Thyroid gland (tissue), 4 donors: ENCODE measurements at places on chromosomes 5 and 9. TPM values are rescaled to one million over a fixed set of nuclear protein-coding genes. Genes with fewer than 3 reads are reported as not detected.
A peak's percentile ranks its signal among the peaks of the same experiment; 100 is the strongest.

KCNN2 gene
- 0.27 TPM for total RNA-seq

CANX gene
- 825 TPM for total RNA-seq

- H3K36me3 ChIP-seq: no peaks in the 10 kb centered on the region
- no peak overlapping the region for H3K4me3 ChIP-seq
- no peak overlapping the region for H3K27ac ChIP-seq
- no peaks in the 10 kb centered on the region for H3K27me3 ChIP-seq
Measured at GRCh38 chr5:158868546-158868945, 231.2 kb downstream of the EBF1 start.

- H3K27me3 ChIP-seq: no peaks in the 10 kb centered on the region
- no peak overlapping the region for H3K27ac ChIP-seq
- no peak for DNase-seq
- no peak overlapping the region for H3K4me3 ChIP-seq
- no peaks in the 10 kb centered on the region for H3K4me1 ChIP-seq
- H3K36me3 ChIP-seq: no peaks in the 10 kb centered on the region
Measured at GRCh38 chr5:62083661-62084060, 222.3 kb upstream of the KIF2A start.

GRCh38 chr5:52693280-52693679 is 94.4 kb upstream of the ITGA1 start:
- H3K4me1 ChIP-seq: no peaks in the 10 kb centered on the region
- H3K36me3 ChIP-seq: no peaks in the 10 kb centered on the region
- DNase-seq: peak; percentile 9
- H3K27me3 ChIP-seq: no peaks in the 10 kb centered on the region

DNA sequence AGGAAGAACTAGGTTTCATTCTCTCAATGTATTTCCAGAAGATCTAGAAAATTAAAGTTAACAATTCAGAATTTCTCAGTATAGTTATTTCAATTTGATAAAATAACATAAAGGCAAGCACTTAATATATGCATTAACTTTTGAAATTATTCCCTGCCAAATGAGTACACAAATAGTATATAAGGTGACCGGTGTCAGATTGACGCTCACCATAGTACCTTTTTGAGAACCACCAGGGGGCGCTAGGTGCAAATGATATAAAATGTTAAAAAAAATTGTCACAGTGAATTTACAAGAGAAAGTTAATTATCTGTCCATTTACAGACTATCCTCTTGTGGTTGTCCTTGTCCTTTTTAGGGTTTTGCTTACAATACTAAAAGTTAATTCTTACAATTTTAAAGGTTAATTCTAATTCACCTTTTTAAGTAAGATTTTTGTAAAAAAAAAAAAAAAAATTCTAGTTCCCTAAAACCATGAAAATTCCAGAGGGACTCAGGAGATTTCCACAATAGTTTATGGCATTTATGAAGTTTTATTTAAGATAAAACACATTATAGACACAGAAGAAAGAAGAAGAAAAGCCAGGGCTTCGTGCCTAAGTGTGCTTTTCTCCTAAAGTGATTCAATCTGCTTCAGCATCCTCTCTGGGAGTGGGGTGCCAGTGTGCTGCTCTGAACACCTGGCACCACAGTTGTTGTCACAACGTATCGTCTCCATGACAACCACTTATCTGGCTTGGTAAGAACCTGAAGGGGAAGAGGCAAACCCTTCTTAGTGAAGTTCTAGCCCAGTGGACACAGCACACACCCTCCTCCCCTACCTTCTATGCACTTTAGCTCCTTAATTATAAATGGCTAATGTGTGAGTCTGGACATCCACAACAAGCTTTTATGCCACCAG is 1.7 kb downstream of the ADAMTS16 start:
- H3K36me3 ChIP-seq: no peaks in the 10 kb centered on the region
- H3K4me1 ChIP-seq: peaks cover 8% of the 10 kb centered on the region
- no peak overlapping the region for H3K4me3 ChIP-seq

DNA sequence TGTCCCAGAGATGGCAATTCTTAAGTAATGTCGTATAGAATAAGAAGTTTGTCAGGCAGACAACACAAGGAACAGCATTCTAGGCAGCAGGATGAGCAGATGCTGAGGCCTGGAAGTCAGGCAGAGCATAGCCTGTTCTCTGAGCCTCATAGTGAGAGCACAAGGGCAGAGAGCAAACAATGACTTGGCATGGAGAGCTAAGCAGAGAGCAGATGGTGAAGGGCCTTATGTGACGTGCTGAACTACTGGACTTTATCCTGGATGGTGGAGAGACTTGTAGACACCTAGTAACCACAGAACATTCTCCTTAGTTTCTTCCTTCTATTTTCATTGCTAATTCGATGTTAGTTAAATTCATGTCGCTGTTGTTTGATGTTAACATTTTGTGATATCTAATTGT is 60.1 kb downstream of the KCTD16 start:
- H3K36me3 ChIP-seq: no peaks in the 10 kb centered on the region
- peaks cover 14% of the 10 kb centered on the region for H3K4me1 ChIP-seq
- H3K27ac ChIP-seq: no peak overlapping the region
- no peak overlapping the region for H3K4me3 ChIP-seq
- no peak for DNase-seq

DNA sequence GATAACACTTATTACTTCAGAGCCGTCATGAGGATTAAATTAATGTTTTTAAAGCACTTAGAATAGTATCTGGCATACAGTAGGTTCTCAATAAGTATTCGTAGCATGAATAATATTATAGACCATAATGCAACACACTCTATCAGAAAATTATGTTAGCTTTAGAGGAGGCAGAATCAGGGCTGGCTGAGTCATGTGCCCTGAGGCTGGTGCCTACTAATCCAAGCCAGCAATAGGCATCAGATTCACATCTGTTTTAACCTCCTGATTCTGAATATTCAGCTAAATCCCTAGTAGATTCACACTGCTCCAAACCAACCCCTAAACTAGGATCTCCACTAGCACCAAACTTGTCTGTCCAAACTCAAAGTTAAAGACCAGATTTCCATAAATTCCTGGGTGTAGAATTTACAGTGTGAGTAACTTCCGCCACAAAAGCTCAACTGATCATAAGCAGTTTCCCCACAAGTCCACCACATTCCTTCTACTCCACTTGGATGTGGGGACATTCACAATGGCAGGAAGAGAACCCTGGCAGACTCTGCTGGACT is 170.0 kb upstream of the DAPK1 start:
- H3K4me1 ChIP-seq: no peaks in the 10 kb centered on the region
- H3K27ac ChIP-seq: no peak overlapping the region
- no peak overlapping the region for H3K4me3 ChIP-seq
- no peak for DNase-seq
- no peaks in the 10 kb centered on the region for H3K36me3 ChIP-seq

GRCh38 chr9:38232895-38233294 is 159.6 kb upstream of the ALDH1B1 start:
- no peaks in the 10 kb centered on the region for H3K27me3 ChIP-seq
- no peak for DNase-seq
- H3K27ac ChIP-seq: no peak overlapping the region
- H3K4me1 ChIP-seq: no peaks in the 10 kb centered on the region

GRCh38 chr5:13735691-13736090 is 208.8 kb downstream of the DNAH5 start:
- no peak overlapping the region for H3K4me3 ChIP-seq
- H3K36me3 ChIP-seq: no peaks in the 10 kb centered on the region
- H3K27me3 ChIP-seq: no peaks in the 10 kb centered on the region
- no peaks in the 10 kb centered on the region for H3K4me1 ChIP-seq
- DNase-seq: no peak
